Activated T-helper 1 cell treated with Interleukin-2 at 50 U/mL for 16 hours (primary cell): ENCODE measurements at places on chromosomes 2 and 18.

DNA sequence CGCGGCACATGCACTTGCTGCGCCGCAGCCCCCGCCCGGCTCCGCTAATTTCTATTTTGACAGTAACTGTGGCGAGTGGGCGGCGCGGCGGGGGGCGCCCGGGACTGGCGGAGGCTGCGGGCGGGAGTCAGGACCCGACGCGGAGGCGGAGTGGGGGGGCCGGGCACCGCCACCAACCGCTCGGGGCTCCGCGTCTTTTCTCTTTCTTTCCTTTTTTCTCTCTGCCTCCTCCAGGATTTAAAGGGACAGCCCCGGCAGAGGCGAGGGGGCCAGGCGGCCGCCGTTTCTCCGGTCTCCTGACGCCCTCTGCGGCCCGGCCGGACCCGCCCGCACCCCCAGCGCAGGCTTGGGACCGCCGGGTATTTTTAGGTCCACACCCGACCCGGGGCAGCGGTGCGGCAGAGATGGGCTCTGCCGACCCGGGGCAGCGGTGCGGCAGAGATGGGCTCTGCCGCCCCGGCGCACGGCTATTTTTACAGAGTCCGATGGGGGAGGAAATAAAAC, 460 bp upstream of the ZBTB7C start:
- DNase-seq, result no peak

GRCh38 chr2:241095594-241096290, 6.3 kb downstream of the MTERF4 start:
- peak; percentile 43 for DNase-seq

- DNase-seq, result no peak
Observed at GRCh38 chr18:45764000-45764686, 40.2 kb downstream of the SLC14A1 start.

DNA sequence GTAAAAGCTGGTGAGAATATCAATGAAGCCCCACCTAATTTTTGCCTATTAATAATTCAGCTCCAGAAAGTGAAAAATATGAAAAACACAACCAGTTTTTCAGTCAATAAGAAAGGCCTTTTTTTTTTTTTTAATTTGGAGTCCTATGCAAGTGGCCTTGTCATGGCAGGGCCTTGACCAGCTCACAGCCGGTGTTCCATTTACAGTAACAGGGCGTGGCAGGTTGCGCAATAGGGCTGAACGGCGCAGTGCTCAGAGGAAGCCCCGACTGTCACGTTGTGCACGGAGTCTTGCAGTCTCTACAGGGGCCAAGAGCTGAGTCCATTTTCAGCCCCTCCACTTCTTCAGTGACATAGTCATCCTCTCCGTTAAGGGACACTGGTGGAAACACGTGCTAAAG, 184.1 kb upstream of the FN1 start:
- no peak for DNase-seq

DNA sequence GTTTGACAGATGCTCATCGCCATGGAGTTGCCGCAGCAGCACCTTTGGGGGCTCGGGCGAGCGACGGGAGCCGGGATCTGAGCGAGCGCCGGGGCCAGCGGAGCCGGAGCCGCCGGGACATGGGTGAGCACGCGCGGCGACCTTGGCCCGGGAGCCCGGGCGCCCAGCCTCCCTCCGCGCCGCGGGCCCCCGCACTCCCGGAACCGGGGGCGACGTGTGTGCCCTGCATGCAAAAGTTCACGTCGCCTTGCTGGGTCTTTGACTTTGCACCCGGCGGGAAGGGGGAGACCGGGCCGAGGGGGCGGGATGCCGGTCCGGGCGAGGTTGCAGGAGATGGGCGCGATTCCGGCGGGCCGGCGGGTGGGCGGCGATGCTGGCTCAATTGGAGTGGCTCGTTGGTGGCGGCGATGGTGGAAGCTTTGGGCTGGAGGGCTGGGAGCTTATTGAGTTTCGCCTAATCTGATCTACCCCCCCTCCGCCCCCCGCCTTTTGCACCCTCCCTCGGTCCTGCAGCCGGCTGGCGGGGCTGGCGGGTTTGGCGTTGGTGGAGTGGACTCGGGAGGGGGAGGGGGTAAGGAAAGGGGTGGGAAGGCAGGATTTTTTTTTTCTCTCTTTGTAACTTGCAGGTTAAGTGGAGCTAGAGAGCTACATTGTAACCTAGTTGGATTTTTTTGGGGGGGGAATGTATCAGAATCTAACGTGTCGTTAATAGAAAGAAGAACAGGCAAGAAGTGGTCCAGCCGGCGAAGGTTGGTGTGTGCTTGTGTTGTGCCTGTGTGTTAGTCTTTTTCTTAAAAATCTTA, at the start of gene SETBP1:
Gene SETBP1 (plus strand): TSS at position 616 of the 803 bp plus-strand sequence. CDS start 20,459 bp downstream, outside the sequence.
- no peak for DNase-seq
